Fibroblast of villous mesenchyme (primary cell): ENCODE measurements at places on chromosomes 2 and 18.
A peak's percentile ranks its signal among the peaks of the same experiment; 100 is the strongest.

DNA sequence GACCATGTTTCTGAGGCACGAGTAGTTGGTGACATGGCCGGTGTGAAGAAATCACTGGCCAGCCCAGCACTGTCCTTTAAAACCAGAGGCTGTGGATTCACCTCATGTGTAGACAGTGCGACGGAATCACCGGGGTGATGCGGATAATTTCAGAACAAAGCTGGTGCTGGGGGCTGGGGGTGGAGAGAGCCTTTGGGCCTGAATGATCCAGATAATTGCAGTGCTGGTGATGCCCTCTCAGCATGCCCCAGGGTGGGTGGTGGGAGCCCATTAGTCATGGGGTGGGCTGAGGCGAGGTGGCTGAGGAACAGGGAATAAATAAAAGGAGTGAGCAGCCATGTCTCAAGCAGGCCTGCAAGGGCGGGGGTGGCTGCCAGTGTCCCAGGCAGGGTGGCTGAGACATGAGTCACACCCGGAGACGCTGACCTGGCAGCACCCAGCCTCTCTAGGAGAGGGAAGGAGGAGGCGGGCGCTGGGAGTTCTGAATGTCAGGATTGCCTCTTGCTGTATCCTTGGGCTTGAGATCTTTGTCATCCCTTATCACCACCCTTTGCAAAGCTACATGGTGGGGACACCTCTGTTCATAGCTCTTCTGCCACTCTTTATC lies 151.1 kb upstream of the MSH6 start:
- DNase-seq: peak; percentile 32

GRCh38 chr18:64175432-64175831 lies 26.5 kb upstream of the LINC00305 start:
- DNase-seq: no peak

DNA sequence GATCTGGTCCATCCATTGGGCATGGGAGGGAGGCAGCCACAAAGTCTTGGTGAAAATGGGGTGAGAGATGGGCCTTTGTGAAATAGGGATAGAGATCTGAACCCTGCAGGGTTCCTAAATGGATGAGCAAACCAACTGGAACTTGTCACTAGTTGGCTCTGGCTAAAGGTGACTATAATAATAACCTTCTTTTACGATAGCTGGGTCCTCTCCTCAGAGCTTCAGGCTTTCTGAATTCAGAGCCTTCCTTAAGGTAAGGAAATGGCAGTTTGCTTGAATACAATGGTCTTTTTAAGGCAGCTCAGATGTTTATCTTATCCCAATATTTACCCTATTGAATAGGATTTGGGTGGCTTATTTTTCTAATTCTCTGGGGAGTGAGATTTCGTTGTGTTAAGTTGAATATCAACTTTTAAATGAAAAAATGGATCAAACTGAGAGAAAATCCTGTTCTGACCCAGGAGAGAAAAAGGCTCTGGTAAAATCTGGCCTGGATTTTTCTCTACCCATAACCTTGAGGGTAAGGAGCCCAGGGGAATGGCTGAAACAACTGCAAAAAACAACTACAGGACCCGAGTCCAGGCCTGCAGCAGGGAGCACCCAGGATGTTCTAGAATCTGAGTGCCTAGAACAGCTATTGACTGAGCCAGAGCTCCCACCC lies 61.1 kb upstream of the CXCR4 start:
- no peak for DNase-seq

GRCh38 chr18:24048261-24048660 lies 33.7 kb downstream of the TTC39C start:
- DNase-seq: no peak

DNA sequence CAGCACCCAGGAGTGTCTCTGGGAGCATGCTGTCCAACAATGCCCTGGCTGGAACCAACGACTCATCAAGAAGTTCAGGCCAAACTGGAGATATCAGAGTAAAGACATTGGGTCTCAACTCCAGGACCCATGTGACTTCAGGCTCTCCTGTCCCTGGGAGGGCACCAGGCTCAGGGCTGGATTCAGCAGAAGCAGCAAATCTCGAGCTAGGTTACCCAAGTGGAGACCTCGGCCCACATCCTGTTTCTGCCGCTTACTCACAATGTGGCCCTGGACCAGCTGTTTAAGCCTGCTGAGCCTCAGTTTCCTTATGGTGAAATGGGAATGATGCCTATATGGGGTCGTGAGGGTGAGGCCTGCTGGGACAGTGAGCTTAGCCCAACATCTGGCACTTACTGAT lies 9.3 kb upstream of the OTOF start:
- no peak for DNase-seq

- DNase-seq: no peak
These were observed 1.3 kb downstream of the TANC1 start for GRCh38 chr2:158969715-158970240.

- no peak for DNase-seq
These were observed 35.5 kb downstream of the SDC1 start for GRCh38 chr2:20189299-20189931.
